ENCODE measurements at places on chromosomes 6 and 20.
A peak's percentile ranks its signal among the peaks of the same experiment; 100 is the strongest.

DNA sequence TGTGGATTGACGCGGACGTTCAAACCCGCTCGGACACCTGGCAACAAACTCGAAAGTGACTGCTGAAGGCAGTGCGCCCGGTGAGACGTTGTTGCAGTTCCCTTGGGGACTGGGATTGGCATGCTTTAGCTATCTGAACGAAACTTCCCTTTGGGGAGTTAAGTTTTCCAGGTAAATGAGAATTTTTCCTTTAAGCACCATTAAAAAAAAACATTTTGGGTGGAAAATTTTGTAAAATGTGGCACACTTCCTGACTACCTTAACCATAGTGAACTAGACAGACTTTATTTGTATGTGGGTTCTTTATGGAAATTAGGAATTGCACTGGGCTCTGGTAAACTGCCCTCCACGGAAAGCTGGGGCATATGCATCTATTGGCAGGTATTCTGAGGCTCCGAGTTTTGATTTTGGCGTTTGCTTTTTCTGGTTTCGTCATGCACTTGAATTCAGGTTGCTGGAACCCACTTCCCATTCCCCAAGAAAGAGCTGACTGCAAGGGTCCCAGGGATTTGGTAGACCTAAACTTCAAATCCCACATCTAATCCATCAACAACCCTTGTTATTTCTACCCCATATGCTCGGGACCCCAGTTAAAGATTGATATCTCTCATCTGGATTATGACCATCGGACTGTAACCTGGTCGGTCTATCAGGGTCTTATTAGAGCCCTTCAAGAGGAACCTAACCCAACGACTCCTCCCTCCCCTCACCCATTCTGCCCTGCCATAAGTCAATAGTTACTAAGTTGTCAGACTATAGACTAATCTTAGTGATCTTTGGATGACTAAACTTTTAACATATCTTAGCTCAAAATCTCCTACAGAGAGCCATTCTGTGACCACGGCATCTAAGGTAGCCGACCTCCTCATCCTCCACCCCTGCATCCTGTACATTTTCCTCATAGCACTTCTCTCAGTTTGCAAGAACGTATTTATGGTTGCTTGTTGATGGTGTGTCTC lies 800 bp upstream of the DYNLT1 start:
- H3K36me3 ChIP-seq, result peaks cover 38% of the 10 kb centered on the region
- H3K4me3 ChIP-seq, result peak overlapping the region; percentile 88
- DNase-seq, result peak; percentile 48
- peak overlapping the region; percentile 97 for H3K27ac ChIP-seq
- no peaks in the 10 kb centered on the region for H3K27me3 ChIP-seq

- H3K27ac ChIP-seq, result no peak overlapping the region
- no peak for DNase-seq
- H3K4me3 ChIP-seq, result no peak overlapping the region
- H3K27me3 ChIP-seq, result peaks cover 5% of the 10 kb centered on the region
Observed at GRCh38 chr6:56243518-56244070, 3.8 kb downstream of the COL21A1 start.

DNA sequence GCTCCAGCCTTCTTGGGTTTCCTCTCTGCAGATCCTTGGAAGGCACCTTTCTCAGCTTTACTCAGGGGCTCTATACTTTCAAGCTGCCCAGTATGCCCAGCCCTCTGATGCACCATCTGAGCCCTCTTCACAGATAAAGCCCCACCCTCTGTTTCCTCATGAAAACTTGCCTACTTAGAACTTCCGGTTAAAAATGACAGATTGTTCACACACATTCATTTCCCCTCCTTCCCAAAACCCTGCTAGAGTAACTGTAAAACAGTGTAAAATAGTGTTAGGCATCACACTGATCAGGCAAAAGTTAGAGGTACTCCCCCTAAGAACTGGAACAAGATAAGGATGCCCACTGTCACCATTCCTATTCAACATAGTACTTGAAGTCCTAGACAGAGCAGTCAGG lies 14.0 kb upstream of the GCM1 start:
- H3K4me1 ChIP-seq, result peaks cover 7% of the 10 kb centered on the region
- no peak overlapping the region for H3K27ac ChIP-seq
- no peaks in the 10 kb centered on the region for H3K36me3 ChIP-seq
- H3K27me3 ChIP-seq, result peaks cover 3% of the 10 kb centered on the region

DNA sequence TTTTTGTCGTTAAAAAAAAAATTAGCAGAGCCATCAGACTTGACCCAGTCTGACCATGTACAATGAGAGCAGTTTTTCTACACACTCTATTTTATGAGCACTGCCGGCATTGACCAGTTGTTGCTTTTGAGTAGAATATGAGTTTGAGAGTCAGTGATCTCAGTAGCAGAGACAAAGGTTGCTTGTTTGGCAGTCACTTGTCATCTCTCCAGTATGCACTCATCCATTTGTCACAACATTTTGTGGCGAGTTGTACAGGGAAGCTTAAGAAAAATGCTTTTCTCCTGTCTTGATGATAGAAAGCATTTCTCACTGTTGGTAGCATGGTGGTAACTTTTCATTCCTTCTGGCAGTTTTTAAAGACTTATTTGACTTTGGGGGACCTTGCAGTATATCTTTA lies 159.9 kb downstream of the MMS22L start:
- H3K4me3 ChIP-seq, result no peak overlapping the region
- no peaks in the 10 kb centered on the region for H3K36me3 ChIP-seq
- no peaks in the 10 kb centered on the region for H3K4me1 ChIP-seq
- DNase-seq, result no peak
- peaks cover 12% of the 10 kb centered on the region for H3K27me3 ChIP-seq

GRCh38 chr20:44448753-44449546 lies 26.7 kb upstream of the TTPAL start:
- H3K4me3 ChIP-seq, result no peak overlapping the region
- no peak overlapping the region for H3K27ac ChIP-seq
- no peaks in the 10 kb centered on the region for H3K4me1 ChIP-seq

DNA sequence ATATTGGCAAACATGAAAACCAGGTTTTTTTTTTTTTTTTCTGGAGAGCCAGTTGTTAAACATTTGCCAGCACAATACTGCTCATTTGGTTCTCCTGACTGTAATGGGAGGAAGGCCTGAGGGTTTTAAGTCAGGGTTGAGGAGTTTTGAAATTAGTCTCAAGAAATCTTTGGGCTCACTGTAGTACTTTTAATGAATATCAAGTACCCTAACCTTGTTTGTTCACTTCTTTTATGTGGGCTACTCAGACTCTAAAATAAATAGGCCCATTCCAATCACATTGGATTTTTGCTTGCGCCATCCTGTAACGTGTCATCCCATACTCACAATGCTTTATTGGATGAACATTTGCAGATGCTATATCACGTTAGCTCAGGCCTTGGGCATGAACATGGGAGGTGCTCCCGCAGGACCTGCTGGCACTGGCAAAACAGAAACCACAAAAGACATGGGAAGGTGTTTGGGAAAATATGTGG lies 146.9 kb downstream of the DNAH8 start:
- no peak for DNase-seq
- no peaks in the 10 kb centered on the region for H3K4me1 ChIP-seq
- no peak overlapping the region for H3K27ac ChIP-seq
- no peak overlapping the region for H3K4me3 ChIP-seq
- peaks cover 21% of the 10 kb centered on the region for H3K27me3 ChIP-seq
- no peaks in the 10 kb centered on the region for H3K36me3 ChIP-seq

- H3K27ac ChIP-seq, result no peak overlapping the region
- no peak overlapping the region for H3K4me3 ChIP-seq
- H3K27me3 ChIP-seq, result no peaks in the 10 kb centered on the region
- no peak for DNase-seq
- peaks cover 3% of the 10 kb centered on the region for H3K36me3 ChIP-seq
Observed at GRCh38 chr20:33005132-33005566, 916 bp upstream of the SUN5 start.

DNA sequence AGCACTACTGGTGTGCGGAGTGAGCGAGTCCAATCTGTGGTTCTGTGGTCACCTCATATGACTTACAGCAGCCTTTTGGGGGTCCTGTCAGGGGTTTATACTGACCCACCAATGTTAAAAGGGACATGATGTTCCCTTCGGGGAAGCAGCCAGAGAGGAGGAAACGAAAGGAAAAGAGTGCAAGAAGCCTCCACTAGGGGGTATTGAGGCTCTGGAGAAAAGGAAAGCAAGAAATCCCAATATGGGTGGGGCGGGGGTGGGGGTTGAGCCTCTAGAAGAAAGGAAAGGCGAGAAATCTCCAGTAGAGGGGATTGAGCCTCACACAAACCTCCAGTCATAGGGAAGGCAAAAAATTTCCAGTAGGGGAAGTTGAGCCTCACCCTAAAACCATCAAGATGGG lies 249.3 kb upstream of the ECI2 start:
- no peaks in the 10 kb centered on the region for H3K27me3 ChIP-seq
- H3K4me3 ChIP-seq, result no peak overlapping the region
- H3K4me1 ChIP-seq, result no peaks in the 10 kb centered on the region

DNA sequence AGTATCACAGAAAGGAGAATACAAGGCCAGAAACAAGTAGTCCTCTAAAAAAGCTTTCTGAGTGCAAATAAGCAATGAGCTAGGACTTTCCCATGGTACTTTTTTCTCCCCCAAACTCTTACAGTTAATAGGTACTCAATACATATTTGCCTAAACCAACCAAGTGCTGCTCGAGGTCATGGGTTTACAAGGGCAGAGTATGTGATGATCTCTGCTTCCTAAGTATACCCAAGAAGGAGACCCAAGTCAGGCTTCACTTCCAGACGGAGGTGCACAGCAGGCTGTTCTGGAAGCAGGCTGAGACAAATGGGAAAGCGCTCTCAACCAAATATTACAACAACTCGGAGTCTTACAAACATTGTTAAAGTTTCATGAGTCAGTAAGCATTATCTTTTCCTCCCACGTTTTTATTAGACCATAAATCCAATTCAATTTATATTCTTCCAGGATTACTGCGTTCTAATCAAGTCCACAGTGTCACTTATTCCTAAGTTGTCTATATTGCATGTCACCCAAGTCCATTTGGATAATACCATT lies 8.1 kb downstream of the FYN start:
- H3K4me3 ChIP-seq, result peak overlapping the region; percentile 41
- peaks cover 84% of the 10 kb centered on the region for H3K36me3 ChIP-seq
- H3K4me1 ChIP-seq, result peaks cover 88% of the 10 kb centered on the region
- H3K27ac ChIP-seq, result peak overlapping the region; percentile 95

- no peaks in the 10 kb centered on the region for H3K4me1 ChIP-seq
- no peaks in the 10 kb centered on the region for H3K27me3 ChIP-seq
- no peak overlapping the region for H3K4me3 ChIP-seq
- H3K36me3 ChIP-seq, result no peaks in the 10 kb centered on the region
Observed at GRCh38 chr6:112360498-112360897, 13.4 kb downstream of the RFPL4B start.

DNA sequence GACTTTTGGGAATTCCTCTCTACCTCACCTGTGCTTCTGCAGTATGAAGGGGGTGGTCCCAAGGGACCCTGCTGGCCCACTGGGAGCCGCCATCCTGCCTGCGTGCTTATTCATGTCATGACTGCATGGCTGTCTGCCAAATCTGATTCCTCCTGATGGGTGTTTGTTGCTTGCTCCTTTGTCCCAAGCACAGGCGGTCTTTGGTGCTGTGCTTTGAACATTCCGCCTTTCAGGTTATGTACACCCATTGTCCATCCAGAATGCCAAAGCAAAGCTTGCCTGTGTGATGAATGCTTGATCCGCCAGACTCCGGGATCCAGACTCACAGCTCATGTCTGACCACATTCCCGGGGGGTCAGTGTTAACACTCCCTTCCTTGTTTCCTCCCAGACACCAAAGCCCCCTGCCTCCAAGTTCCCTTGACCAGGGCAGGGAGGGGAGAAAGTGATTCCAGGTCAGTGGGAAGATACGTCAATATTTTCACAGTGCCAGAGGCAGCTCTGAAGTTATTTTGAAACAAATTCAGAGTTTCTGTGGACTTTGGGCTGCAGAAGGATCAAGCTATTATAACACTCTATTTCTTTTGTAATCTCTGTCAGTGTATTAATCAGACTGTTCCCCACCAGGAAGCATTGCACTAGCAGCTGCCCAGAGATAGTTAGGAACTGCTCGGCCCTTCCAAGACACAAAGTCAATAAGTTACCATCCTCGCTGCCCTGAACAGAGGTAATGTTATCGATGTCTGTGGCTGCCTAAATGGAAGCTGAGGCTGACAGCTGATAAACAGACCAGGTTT lies 9.5 kb downstream of the DAAM2 start:
- no peak overlapping the region for H3K4me3 ChIP-seq
- peaks cover 2% of the 10 kb centered on the region for H3K27me3 ChIP-seq
- DNase-seq, result no peak
- H3K36me3 ChIP-seq, result no peaks in the 10 kb centered on the region
- no peaks in the 10 kb centered on the region for H3K4me1 ChIP-seq

DNA sequence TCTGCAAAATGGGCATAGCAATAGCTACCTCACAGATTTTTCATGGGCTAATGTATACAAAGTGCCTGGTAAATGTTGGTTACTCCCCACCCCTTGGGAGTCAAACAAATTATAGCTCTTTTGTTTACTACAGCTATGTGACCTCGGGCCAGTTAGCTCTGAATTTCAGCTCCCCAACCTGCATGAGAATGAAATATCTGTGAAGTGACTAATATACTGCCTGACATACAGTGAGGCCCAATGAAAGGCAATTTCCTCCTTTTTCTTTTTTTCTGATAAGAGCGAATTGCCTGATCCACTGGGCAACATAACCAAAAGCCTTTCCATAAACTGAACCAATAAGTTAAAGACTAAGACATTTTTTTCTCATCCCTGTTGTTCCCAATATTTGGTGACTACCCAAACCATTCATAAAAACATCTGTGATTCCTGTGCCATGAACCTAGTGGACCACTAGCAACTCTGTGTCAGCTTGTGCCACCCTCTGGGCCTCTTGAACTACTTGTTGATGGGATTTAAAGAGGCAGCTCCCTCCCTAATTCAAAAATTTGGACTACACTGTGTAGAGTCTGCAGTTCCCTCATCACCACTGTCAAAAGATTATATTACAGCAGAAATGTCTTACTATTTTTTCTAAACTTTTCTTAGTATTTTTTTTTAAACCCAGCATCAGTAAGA lies 91.9 kb upstream of the TMEM30A start:
- peaks cover 19% of the 10 kb centered on the region for H3K27me3 ChIP-seq
- H3K36me3 ChIP-seq, result no peaks in the 10 kb centered on the region
- no peak overlapping the region for H3K27ac ChIP-seq
- H3K4me3 ChIP-seq, result no peak overlapping the region

DNA sequence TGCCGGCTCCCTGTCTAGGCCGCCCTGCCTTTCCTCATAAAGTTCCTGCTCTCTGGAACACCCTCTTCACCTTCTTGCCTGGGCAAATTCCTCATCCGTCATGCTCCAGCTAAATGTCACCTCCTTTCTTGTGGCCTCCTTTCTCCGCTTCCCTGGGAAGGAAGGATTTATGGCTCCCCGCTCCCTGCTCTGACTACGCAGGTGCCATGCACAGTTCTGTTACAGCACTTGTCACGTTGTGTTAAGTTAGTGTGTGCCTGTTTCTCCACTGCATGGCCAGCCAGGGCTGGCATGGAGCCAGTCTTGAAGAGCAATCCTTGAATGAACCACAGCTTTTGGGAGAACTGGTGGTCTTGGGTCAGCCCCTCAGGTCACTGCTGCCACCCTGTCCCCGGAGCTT lies 61.7 kb downstream of the CD40 start:
- H3K27ac ChIP-seq, result no peak overlapping the region
- no peak for DNase-seq
- no peaks in the 10 kb centered on the region for H3K4me1 ChIP-seq
- peaks cover 25% of the 10 kb centered on the region for H3K27me3 ChIP-seq

- DNase-seq, result no peak
- no peak overlapping the region for H3K4me3 ChIP-seq
- H3K36me3 ChIP-seq, result no peaks in the 10 kb centered on the region
- H3K27ac ChIP-seq, result no peak overlapping the region
Observed at GRCh38 chr20:2797136-2797983, 3.1 kb downstream of the CPXM1 start.
